ENCODE measurements at places on chromosomes 12 and 14.

DNA sequence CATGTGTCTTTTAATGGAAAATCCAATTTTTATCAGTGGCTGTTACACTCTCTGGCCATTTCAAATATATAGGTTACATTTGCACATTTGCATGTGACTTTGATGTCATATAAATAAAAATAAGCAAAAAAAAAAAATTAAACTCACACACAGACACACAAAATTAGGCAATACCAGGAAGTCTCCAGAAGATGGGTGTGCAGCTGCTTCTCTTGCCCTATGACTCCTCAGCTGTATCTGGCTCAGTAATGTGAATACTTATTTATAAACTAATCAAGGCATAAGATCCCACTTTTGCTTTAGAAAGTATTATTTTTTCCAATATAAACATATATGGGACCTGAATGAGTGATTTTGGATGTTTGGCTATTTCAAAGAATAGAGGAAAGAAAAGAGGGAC, 461.1 kb downstream of the LRIG3 start:
- DNase-seq, result no peak

DNA sequence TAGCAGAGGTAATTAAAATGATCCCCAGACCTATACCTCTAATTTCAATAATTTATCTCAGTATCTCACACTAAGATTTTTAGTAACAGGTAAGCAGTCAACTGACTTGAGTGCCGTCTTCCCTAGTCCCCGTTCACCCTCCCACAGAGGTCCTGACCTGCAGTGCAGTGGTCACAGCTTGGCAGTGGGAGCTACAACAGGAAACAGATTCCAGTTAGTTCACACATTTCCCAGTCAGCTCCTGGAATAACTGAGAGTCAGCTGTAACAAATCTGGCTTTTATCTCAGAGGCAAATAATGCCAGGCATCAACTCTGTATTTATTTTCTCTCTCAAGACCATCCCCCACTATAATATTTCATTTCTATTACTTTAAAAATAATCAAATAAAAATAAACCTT, 308.2 kb downstream of the ATP23 start:
- no peak for DNase-seq

- DNase-seq, result no peak
These were observed 233.5 kb downstream of the SLC2A13 start for GRCh38 chr12:39872425-39872824.

DNA sequence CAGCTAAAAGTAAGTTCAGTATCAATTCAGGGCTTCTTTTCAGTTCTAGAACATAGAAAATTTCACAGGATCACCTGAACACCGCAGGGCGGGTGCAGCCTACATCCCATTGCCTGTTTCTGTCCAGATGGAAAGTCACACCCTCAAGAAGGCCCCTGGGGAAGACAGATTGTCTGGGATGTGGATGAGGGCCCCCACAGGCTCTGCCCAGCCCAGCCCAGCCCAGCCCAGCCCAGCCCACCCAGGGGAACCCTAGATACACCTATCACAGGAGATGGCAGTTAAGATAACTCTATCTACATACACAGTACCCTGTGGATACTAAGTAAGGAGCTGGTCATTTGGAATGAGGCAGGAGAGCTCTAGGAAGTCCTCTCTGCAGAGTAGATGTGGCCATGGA, 68.4 kb downstream of the DPF3 start:
- no peak for DNase-seq

DNA sequence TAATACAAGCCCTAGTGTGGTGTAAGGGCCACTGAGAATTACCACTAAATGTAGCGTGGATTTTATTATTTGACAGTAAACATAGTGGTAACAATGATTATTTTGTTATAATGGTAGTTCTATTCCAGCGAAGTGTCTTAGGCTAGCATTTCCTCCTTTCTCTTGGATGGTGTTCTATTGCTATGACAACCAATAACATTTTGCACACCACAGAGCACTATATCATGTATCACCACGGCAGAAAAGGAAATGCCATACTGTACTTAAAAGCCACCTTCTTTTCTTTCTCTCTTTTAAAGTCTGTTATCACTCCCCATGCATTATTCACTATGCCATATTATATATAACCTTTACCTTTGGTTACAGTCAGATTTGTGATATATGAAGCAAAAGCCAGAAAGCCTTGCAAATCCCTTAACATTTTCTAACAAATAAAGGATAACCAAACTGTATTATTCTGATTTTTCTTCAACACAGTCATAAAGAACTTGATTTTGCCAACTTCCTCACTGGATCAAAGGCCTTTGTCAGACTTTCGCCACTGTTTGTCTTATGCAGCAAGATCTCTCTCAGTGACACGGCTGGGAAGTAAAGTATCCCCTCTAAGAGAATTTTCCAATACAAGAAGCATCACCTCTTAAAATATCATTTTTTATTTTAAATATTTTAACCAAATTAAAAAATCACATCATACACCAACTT, 195.8 kb downstream of the FOXN3 start:
- no peak for DNase-seq

GRCh38 chr14:58826845-58827686, 189.3 kb downstream of the DACT1 start:
- no peak for DNase-seq

DNA sequence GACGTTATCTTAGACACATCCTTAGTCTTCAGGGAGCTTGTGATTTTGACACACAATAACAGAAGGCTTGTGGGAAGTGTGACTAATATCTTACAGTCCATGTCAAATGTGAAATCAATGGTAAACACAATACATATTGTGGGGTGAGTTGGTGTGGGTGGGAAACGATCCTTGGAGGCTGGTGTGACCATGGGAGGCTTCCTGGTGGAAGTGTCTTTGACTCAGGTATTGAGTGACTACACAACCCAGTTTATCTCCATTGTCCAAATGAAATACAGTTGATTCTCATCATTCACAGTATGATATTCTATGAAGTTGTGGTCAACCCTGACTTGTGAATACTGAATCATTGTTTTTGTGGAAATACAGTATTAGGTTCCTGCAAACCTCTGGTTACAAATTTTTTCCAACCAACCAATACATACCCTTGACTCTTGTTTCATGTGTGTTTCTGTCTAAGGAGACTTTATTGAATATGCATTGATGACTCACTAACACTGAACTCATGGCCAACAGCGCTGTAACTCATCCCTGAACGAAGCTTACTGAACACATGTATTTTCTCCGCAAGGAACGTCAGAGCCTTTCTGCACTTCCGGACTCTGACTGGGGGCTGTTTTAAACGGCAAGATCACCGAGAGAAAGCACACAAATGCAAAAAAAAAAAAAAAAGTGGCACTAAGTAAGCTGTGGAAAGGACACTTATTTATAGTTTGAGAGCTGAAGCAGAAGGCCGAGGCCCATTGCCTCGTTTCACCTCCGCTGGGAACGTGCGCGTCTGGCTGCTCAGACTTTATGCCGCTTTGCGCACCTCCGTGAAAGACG, 59.0 kb downstream of the CLMN start:
- DNase-seq, result no peak

DNA sequence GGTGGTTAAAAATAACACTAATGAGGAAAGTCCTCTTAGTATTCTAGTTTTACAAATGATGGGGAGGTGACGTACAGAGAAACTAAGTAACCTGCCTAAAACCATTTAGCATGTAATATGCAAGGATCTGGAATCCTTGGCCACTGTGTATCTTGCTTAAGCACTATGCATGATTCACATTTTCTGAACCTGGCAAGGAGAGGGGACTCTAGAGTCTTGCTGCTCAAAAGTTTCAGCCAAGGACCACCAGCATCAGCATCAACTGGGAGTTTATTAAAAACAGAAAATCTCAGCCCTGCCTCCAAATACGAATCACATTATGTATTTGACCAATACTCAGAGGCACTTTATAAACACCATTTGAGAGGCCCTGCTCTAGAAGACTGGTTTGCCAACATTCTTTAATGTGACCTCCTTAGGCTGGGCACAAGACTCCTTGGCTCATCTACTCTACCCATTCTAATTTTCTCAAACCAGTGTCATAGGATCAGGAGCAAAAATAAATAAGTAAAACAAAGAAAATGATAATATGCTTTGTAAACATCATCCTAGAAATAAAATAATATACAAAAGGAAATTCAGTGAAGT, 52.9 kb downstream of the ABCC9 start:
- DNase-seq, result no peak

DNA sequence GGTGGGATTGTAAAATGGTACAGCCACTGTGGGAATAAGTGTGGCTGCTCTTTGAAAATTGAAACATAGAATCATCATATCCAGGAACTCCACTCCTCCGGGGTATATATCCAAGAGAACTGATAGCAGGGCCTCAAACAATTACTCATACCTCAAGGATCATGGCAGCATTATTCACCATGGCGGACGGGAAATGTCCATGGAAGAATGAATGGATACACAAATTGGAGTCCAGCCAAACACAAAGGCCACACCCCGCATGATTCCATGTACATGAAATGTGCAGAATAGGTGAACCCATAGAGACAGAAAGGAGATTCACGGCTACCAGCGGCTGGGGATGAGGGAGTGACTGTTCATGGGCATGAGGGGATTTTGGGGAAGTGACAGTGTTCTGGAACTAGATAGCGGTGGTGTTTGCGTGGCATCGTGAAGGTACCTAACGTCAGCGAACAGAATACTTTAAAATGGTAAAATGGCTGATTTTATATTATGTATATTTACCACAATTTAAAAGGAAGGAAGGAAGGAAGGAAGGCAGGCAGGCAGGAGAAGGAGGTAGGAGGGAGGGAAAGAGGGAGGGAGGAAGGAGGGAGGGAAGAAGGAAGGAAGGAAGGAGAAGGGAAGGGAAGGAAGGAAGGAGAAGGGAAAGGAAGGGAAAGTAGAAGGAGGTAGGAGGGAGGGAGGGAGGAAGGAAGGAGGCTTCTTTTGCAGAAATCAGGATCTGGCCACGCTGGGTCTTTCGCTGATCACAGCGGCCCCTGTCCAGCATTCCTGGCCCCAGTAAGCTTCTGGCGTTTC, 14.1 kb upstream of the NCOR2 start:
- DNase-seq, result no peak

DNA sequence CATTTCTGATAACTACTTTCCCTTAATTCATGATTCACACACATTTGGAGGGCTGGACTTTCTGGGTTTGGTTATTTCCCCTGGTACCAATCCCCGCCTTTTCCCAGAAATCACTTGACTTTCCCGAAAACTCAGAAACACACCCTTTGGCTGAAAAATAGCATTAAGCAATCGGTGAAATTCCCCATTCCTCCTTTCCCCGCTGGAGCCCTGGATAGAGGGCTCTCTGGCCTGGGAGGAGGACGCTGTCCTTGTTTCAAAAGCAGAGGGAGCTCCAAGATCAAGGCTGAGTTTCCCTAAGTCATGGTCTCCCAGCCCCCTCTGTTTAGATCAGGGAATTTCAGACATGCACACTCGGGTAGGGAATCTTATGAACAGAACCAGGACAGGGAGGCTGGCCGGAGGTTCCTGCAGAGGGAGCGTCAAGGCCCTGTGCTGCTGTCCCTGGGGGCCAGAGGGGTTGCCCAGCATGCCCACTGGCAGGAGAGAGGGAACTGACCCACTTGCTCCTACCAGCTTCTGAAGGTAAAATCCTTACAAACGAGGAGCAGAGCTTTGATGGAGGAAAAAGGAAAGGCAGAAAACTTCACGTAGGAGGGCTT, at the start of gene C1S:
Gene C1S, plus strand, starts transcription at position 366 of the 602 bp plus-strand sequence. CDS start 1,195 bp downstream, outside the sequence.
- DNase-seq, result no peak

DNA sequence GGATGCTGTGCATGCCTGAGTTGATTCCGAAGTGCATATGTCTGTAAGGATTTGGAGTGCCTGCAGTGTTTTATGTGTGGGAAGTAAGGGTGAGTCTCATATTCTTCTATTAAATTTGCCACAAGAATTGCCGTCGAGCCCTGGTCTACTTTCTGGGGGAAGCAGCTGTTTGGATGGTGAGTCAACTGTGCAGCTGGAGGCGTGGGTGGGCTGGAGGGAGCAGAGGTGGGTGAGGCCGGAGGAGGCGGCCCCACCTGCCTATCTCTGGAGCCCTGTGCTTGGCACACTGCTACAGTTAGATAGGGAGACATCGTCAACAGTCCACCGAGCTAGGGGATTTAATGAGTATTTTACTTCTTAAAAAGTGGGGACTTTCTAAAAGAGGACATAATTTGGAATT, 9.7 kb downstream of the GLRX5 start:
- DNase-seq, result no peak

GRCh38 chr12:113823016-113823415, 143.1 kb downstream of the RBM19 start:
- no peak for DNase-seq

DNA sequence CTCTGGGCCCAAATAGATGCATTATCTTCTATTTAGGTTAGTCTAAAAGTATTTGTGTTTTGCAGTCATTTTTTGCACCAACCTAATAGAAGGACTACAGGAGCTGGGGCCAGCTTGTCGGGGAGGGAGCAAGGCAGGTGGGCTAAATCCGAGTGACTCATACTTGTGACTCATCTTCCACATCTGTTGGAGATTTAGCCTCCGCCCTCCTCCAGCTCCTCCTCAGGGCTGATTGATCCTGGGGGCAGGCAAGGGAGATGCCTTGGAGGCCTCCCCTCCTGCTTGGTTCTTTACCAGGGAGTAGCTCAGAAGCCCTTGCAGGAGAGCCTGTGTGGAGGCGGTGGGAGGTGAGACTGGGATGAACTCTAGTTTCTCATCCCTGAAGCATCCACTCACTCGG, 27.9 kb downstream of the RHOF start:
- no peak for DNase-seq

DNA sequence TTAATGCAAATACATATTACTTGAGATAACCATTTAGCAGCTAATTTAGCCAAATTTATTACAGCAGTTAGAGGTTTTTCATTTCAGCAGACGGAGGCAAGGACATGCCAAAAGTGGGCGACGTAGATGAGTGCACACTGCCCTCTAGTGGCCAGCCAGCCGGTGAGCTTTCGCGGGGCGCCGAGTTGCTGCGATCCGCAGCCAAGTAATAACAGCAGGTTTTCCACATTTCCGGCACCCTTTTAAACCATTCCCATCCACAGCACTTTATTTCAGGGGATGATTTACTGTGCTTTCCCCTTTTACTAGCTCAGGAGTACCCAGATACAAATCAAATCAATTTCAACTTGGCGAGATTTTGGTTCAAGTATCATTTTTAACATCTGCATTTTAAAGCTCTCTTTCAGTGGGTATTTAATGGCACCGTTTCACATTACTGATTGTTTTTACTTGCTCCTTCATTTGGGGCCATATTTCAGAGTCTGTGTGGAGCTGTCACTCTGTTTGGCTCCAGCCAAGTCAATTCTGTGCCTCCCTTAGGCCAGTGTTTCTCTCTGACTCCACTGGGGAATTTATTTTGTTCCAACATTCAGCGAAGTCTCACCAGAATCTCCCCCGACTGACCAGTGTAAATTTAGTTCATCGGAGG, 158.0 kb downstream of the EGLN3 start:
- peak; percentile 35 for DNase-seq

GRCh38 chr12:26595806-26596205, 237.2 kb downstream of the ITPR2 start:
- no peak for DNase-seq

DNA sequence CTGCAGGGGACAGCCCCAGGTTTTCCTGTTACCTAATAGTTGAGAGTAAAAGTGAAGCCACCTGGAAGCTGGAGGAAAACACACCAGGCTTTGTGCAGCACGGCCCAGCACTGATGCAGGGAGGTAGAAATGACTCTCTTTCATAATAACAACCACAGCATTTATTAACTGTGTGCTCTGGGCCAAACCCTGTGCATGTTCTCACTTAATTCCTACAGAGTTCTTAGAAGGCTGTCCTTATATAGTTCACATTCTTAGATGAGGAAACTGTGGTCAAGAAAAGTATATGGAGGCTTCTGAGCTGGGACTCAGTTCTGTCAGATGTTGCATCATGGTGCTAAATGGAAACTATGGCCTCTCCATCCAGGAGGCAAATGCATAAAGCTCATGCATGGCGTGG, 100.0 kb downstream of the PAPOLA start:
- no peak for DNase-seq

- no peak for DNase-seq
These were observed 40.6 kb downstream of the ACTN1 start for GRCh38 chr14:68938271-68939150.

- peak; percentile 99 for DNase-seq
These were observed at the start of gene NR4A1 for GRCh38 chr12:52050758-52051541. Gene NR4A1, plus strand, starts transcription at chr12:52051442. Its CDS starts 2,887 bp downstream, at chr12:52054329.

Data from naive thymus-derived CD8-positive, alpha-beta T cell (primary cell).